ENCODE measurements at places on chromosomes 7 and 10. TPM values are rescaled to one million over a fixed set of nuclear protein-coding genes. Genes with fewer than 3 reads are reported as not detected.

The TMEM178B gene
- 6.8 TPM for total RNA-seq

The C10orf67 gene
- not detected for total RNA-seq

The CSGALNACT2 gene
- total RNA-seq, result 27.6 TPM

The FAM131B gene
- 1.5 TPM for total RNA-seq

The DOCK4 gene
- total RNA-seq, result 13.2 TPM
